ENCODE measurements at places on chromosomes 5 and 9.

DNA sequence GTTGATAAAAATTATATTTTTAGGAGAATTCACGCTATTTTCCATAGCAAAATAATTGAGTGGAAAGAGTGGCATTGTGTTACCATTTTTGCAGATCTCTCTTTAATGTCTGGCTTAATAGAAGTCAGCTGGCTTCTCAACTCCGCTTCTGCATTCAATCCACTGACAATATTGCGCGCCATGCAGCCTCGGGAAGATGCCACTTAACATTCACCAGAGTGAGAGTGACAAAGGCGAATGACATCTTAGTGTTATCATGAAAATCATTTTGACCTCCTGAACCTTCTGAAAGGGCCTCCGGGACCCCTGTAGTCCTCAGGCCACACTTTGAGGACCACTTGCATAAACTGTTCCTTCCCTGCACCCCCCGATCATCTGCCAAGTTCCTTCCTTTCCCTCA, 80.1 kb upstream of the ORM1 start:
- DNase-seq: no peak

DNA sequence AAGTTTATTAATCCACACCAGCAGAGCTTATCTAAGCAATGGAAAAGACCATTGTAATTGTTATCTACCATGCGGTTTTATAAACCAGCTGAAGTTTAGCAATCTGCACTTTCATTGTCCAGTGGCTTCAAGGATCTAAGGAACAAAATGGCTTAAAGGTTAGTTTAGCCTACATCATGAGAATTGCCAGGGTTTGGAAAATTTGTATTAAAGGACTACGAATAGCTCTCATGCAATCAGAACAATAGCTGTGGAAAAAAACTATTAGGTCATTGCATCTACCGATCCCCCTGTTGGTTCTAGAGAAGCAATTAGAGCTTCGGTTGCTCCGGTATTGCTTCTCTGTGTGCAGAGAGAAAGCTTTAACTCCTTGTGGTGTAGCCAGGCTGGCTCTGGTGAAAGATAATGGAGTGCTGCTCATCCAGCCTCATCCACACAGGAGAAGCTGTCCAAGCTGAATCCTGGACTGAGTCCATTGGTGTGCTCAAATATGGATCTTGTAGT, 86.3 kb upstream of the SLC12A2 start:
- DNase-seq: no peak

DNA sequence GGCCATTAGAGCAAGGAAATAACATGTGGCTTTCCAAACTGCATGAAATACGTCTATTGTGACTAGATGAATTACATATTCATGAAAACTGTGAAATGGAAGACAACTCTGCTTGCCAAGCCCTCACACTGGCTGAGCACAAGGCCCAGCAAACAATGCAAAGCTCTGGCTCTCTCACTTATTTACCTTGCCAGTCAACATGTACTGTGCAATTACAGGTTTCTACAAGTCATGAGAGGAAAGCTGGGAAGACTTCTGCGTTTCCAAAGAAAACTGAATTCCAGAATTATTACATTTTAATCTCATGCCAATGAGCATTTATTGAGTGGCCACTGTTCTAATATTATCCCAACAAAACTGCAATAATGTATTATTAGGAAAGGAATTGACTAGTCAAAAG, 12.1 kb upstream of the C5orf63 start:
- no peak for DNase-seq

- no peak for DNase-seq
Observed at GRCh38 chr9:117957267-117957666, 253.1 kb downstream of the TLR4 start.

DNA sequence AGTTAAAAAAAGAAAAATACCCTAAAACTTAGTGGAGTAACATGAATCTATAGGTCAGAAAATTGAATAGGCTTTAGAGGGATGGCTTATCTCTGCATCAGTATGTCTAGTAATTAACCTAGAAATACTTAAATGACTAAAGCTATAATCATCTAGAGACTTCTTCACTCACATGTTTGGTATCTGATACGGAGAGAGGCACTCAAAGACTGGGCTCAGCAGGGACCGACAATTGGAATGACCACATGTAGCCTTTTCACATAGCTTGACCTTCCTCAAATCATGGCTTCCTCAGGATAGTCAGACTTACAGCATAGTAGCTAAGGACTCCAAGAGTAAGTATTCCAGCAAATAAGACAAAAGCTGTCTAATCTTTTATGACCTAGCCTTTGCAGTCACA, 105.3 kb upstream of the RORB start:
- no peak for DNase-seq

- no peak for DNase-seq
Observed at GRCh38 chr5:129459450-129459776, 685 bp upstream of the ADAMTS19 start.

- DNase-seq: no peak
Observed at GRCh38 chr5:168469816-168470215, 16.5 kb upstream of the RARS1 start.

- DNase-seq: no peak
Observed at GRCh38 chr9:10062629-10063395, 550.0 kb downstream of the PTPRD start.

GRCh38 chr9:111005746-111006470, 32.4 kb downstream of the LPAR1 start:
- DNase-seq: no peak

GRCh38 chr5:72673623-72674022, 142.8 kb upstream of the TNPO1 start:
- DNase-seq: no peak

GRCh38 chr5:15702102-15702501, 202.1 kb downstream of the FBXL7 start:
- no peak for DNase-seq

GRCh38 chr9:83965350-83966208, 14.4 kb downstream of the HNRNPK start:
- no peak for DNase-seq

GRCh38 chr5:59357381-59357977, 536.0 kb downstream of the PDE4D start:
- no peak for DNase-seq

DNA sequence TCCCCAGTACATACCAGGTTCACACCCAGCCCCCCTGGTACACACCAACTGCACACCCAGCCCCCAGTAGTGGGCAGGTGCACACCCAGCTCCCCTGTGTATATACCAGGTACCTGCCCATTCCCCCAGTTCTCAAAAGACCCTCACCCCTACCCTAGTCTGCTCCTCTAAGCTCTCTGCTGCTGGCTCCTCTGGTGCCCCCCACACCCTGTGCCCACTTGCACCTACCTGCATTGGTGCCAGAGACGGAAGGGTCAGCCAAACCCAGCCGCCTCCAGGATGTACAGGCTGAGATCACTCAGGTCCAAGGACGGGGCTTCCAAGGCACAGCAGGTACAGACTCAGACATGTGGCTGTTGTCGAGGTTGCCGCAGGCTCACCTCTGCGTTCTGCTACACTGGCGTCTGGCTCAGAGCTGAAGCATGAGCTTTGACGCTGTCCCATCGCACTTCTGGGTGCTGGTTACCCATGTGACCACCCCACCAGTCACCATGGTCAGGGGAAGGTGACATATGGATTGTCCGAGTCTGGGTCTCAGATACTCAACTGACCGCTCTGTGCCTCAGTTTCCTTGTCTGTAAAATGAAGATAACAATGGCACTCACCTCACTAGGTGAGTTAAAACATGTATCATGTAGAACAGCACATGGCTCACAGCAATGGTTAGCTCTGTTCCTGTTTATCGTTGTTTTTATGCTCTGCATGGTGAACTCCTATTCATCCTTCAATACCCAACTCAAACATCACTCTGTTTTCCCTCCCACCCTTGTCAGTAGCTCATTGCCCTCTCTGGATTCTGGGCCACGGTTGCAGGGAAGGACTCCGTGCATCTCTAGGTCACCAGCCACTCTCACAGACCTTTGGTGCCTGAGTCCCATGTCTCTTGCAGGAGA, 45.3 kb upstream of the SUSD3 start:
- no peak for DNase-seq

GRCh38 chr9:101307524-101308213, 77.1 kb downstream of the BAAT start:
- DNase-seq: no peak

DNA sequence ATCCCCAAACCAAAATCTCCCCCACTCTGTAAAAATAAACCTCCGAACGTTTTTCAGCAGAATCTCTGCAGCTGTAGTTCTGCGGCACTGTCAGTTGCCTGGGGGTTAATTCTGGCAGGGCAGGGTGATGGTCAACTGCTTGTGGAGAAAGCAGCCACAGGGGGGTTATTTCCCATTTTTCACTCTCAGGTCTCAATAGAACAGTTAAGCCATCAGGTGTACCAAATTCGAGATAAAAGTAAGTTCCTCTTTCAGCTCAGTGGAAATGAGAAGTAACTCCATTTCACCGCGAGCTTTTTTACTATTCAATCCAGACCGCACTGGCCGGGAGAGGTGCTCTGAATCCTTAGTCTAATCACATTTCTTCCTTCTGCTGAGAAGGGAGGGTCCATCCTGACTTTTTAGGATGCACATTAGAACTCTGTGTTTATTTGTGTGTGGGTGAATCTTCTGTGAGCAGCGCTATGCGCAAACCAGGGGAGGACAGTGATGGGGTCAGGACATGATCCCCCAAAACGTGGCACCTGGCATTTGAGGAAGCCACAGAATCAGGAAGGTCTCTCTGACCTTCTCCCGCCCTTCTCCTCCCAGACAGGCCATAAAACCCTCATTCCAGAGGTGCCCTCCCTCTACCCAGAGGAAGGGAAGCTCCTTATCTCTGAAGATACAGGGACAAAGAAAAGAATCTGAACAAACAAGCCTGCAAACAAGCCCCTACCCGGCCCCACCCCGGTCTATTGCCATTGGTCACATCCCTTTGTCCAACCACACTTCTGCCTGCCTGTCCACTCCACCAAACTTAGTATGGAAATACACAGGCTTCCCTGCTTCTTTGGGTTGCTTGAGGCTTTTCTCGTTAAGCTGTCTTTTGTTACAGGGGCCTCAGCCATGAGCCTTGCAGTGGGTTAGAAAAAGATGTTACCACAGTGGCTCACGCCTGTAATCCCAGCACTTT, 229.0 kb downstream of the ROR2 start:
- DNase-seq: no peak

- no peak for DNase-seq
Observed at GRCh38 chr5:68224509-68225187, 9.1 kb downstream of the PIK3R1 start.

- no peak for DNase-seq
Observed at GRCh38 chr5:103452089-103452488, 110.5 kb downstream of the NUDT12 start.

GRCh38 chr5:181280251-181280762, 19.4 kb upstream of the TRIM52 start:
- DNase-seq: no peak

GRCh38 chr9:127540664-127541041, 71.4 kb upstream of the STXBP1 start:
- DNase-seq: no peak

GRCh38 chr5:143023411-143024096, 253.4 kb downstream of the ARHGAP26 start:
- peak; percentile 52 for DNase-seq

DNA sequence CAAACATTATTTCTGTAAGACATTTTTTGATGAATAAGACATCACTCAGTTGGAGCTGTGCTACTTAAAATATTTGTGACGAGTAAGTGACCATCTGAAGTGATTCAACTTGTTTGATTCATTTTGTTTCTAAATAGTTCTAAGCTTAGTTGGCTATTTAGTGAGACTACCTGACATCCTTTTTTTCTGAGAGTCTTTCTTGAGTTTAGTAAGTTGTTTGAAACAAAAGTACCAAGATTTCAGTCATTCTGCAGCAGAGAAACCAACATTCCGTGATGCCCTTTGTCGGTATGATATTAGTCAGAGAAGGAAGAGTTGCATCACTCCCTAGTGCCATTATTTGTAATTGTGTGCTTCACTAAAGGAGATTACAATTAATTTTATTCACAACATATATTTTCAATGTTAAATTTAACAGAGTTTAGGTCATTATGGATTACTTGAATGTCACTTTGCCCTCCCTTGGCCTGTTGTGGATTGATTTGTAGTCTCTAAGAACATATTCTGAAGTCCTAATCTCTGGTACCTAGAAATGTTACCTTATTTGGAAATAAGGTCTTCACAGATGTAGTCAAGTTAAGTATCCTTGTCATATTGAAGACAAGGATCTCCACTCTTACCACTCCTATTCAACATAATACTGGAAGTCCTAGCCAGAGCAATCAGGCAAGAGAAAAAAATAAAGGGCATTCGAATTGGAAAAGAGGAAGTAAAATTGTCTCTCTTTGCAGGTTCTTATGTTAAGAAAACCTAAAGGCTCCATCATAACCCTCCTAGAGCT, 212.2 kb downstream of the PCSK1 start:
- DNase-seq: no peak

Measured in stimulated activated naive CD8-positive, alpha-beta T cell treated with anti-CD3 and anti-CD28 coated beads, Interleukin-15, Interleukin-2, amounts not matched to agents 100 U/mL and 50 U/mL, for 24 hours (primary cell).